Activated CD4-positive, alpha-beta T cell treated with anti-CD3 and anti-CD28 coated beads for 4 hours (primary cell): ENCODE measurements at places on chromosomes 16 and 17.

- no peak for DNase-seq
Observed at GRCh38 chr17:63039342-63039741, 73.3 kb downstream of the TANC2 start.

DNA sequence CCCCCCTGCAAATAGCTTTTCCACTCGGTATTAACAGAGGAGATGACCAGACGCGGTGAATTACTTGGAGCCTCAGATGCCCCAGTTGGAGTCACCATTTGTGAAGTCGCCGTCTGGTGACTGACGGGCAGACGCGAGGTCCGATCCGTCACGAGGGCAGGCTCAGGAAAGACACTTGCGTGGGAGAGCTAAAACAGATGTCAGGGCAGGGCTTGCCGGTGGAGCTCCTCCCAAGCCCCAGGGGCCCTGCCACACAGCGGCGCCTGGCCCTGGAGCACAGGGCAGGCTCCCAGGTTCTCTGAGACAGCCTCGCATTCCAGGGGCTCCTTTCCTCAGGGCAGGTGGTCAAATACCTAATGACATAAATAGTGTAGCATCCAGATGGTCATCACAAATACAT, 348.3 kb downstream of the C16orf95 start:
- DNase-seq: no peak

DNA sequence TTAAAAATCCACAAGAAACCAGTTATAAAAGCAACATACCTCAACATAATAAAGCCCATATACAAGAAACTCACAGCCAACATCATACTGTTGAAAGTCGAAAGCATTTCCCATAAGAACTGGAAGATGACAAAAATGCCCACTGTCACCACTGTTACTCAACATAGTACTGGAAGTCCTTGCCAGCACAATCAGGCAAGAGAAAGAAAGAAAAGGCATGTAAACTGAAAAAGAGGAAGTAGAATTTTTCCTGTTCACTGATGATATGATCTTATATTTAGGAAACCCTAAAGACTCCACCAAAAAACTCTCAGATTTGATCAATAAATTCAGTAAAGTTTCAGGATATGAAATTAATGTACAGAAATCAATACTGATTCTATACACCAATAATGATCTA, 45.1 kb downstream of the AHSP start:
- DNase-seq: no peak

- no peak for DNase-seq
Observed at GRCh38 chr17:47224966-47225365, 15.8 kb downstream of the MYL4 start.

DNA sequence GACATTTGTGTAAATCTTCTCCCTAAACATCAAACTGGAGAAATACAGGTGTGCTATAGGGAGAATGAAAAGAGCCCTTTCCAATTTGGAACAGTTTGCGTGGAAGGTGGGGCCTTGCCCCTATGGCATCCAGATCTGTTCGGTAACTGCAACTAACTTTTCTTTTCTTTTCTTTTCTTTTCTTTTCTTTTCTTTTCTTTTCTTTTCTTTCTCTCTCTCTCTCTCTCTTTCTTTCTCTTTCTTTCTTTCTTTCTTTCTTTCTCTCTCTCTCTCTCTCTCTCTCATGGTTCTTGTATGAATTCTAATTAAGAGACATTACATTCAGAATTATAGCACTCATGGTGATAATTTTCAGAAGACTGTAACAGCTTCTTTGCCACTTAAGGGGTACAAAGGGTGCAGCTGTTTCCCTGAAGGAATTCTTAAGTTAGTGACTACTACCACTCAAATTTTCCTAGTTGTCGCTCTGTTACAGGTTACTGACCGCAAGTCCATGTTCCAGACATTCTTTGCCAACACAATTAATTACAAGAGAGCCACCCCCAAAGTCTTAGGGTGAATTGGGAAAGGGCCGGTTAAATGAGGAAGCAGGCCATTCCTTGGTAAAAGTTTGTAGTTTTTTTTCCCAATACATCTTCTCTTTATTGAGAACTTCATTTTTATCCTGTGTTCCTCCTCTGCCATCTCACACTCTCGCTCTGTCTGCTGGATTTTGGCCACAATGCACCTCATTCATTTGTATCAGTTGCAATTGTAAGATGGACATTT, 69.8 kb downstream of the KSR1 start:
- DNase-seq: no peak

DNA sequence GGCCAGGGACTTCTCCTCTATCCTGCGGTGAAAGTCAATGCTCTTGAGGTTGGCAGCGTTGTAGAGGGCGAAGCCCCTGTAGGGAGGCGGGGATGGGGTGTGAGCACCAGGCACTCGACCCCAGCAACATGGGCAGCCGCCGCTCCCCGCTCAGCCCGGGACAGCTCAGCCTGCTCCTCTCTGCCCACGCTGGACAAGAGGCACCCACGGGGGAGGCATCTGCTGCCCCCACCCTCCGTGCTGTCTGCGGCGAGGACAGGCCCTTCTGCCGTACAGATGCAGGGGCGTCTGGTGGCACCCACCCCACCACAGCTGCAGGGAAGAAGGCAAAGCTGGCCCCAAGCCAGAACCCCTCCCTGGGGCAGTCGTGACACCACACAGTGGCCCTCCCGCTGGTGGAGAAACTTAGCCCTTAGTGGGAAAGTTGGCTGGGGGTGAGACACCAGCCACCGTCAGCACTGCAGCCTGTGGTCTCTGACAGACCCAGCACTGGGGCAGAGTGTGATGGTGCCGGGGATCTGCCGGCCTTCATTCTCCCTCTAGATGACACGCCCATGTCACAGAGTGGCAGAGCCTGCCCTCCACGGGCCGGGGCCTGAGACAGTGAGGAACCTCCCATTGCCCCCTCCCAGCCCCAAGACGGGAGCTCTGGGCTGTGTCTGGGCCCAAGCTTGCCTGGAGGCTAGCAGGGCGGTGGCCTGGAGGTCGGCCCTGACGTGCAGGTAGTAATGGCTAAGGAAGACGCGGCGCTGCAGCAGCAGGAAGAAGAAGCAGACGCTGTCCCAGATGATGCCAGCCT, 19.5 kb downstream of the CTU2 start:
- DNase-seq: no peak

- DNase-seq: no peak
Observed at GRCh38 chr17:76252040-76252954, 12.0 kb upstream of the RNF157 start.

DNA sequence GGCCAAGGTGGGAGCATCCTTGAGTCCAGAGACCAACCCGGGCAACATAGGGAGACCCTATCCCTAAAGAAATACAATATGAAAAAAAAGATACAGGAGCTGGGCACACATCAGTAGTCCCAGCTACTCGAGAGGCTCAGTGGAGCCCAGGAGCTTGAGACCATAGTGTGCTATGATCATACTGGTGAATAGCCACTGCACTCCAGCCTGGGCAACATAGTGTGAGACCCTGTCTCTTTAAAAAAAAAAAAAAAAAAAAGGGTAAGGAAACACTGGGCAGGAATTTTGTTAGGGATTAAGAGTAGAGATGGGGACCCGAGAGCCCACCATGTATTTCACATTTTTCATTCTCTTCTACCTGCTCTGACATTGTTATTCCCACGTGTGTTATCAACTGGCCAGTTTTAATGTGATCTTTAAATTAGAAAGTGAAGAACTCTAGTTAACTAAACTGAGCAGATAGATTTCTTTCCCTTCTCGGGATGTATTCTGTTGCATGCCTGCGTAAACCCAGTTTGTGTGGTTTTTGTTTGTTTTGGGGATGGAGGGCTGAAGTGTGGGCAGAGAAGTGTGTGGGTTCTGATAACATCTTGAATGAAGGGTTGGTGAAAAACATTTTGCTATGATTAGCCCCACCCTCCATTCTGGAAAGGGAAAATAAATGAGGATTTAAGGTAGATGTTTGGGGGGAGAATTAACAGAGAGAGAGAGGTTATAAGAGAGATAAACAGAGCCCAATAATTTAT, 17.2 kb upstream of the SNTB2 start:
- no peak for DNase-seq

DNA sequence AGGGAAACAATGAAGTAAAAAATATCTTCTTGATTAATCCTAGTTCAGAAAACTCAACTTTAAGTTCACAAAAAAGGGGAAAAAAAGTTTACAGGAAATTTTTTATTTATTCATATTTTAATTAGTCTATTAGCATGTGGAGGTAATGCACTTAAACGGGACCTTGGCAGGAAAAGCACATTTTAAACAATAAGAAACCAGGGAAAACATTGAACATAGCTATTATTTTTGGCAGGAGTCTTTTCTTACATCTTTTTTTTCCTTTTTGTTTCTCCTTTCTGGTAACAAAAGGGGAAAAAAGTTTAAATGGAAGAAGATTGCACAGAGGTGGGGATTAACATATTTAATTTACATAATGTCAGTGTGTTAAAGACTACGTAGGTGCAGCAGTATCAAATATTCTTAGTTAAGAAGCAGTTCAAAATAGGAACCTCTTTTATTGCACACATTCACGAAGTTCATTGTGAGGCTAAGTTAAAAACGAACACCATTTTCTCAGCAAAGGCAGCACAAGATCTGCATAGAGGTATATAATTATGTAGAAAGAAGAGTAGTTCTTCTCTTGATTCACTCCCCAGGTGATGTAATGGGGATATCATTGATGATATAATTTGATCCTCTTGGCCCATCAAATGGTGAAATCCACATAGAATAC, 940.5 kb downstream of the CDH11 start:
- DNase-seq: no peak

GRCh38 chr17:57875290-57876022, 25.6 kb upstream of the MRPS23 start:
- DNase-seq: no peak

- no peak for DNase-seq
Observed at GRCh38 chr17:65183736-65184135, 46.6 kb downstream of the RGS9 start.

DNA sequence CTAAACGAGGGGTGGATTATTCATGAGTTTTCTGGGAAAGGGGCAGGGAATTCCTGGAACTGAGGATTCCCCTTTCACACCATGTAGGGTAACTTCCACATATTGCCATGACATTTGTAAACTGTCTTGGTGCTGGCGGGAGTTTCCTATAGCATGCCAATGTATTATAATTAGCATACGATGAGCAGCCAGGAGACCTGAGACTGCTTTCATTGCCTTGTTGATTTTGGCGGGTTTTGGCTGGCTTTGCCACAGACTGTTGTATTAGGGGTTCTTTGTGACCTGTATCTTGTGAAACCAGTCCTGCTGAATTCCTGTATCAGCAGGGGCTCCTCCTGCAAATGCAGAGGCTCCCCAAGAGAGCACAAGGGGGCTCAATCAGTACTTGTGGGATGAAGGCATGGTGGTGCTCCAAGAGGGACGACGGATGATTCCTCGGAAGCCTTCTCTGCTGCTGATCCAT, 104.4 kb upstream of the CACNG5 start:
- DNase-seq: no peak

DNA sequence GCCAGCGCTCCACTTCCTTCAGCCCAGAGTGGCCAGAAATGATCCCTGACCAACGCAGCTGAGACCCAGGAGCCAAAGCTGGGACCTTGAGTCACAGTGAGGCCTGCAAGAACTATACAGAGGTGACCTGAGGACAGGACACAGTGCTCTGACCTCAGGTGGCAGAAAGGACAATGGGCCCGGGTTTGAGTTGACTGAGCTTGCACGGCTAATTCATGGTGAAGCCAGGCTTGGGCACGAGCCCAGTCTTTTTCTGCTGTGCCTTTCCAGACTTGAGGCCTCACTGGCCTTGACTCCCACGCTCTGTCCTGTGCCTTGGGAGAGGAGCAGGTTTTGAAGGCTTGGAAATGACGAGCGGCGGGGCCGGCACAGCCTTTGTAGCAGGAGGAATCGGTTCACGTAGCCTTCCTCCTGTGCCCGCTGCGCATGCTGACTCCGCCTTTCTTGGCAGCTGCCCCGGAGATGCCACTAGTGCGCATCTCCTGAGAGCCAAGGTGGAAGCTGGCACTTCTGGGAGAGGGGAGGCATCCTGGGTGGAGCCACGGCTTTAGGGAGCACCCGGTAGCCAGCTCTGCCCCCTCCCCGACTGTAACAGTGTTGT, 34.9 kb downstream of the NDEL1 start:
- no peak for DNase-seq

DNA sequence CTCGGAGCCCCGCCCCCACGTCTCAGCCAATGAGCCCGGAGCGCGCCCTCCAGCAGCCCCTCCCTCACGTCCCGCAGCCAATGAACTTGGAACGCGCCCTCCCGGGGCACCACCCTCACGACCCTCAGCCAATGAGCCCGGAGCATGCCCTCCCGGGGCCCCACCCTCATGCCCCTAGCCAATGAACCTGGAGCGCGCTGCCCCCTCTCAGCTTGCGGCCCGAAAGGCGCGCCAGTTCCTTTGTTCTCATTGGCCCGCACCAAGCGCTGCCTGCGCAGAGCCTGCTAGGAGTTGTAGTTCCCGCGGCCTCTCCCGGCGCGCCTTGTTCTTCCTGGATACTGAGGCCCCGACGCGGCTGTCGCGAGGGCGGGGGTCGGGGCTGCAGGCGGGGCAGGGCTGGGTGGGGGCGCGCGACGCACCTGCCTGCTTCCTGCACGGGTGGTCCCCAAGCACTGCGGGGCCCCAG, at the start of gene LRRC45:
Gene LRRC45 (plus strand): TSS at position 325 of the 466 bp plus-strand sequence. CDS start 339 bp downstream, outside the sequence.
- peak; percentile 100 for DNase-seq

- no peak for DNase-seq
Observed at GRCh38 chr17:40553694-40554534, 11.4 kb downstream of the CCR7 start.

- no peak for DNase-seq
Observed at GRCh38 chr16:71837150-71837549, 8.6 kb upstream of the ATXN1L start.

- DNase-seq: no peak
Observed at GRCh38 chr16:17817260-17817659, 346.5 kb upstream of the XYLT1 start.

DNA sequence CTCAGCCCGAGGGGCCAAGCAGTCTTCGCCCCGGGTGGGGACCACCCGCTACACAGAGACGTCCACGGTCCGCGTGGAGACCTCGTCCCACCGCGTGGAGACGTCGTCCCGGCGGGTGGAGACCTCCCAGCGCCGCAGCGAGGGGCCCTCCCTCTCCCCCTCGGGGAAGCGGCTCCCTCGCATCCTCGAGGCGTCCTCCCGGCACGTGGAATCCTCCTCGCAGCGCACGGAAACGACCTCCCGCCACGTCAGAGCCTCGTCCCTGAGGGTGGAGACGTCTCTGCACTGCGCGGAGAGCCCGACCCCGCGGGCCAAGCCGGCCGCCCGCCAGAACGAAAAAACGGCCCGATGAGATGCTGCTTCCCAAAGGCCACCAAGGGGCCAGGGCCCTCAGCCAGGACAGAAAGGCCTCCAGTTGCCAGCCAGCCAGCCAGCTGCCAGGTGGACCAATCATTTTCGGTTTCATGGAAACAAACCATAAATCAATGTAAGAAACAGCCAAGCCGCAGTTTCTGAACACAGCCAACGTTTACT, 424 bp downstream of the C17orf100 start:
- peak; percentile 35 for DNase-seq
